MM.1S (cell line): ENCODE measurements at places on chromosomes 2 and 18.

DNA sequence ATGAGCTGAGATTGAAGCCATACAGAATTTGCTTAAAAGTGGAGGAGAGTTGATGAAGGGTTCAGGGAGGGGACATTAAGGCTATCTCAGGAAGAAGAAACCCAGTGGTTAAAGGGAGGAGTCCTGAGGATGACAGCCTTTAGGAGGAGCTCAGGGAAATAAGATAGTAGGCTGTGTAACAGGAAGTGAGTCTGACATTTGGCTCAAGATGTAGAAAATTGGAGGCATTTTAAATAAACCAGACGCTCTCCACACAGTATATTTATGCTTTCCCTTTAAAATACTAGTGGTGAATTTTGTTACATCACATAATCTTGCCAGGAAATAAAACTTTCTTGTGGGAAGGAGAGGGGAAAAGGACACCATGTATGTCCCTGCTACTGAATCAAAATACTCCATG, 11.6 kb downstream of the KCNH7 start:
- DNase-seq: no peak

GRCh38 chr2:136257893-136258292, 139.9 kb upstream of the CXCR4 start:
- no peak for DNase-seq

DNA sequence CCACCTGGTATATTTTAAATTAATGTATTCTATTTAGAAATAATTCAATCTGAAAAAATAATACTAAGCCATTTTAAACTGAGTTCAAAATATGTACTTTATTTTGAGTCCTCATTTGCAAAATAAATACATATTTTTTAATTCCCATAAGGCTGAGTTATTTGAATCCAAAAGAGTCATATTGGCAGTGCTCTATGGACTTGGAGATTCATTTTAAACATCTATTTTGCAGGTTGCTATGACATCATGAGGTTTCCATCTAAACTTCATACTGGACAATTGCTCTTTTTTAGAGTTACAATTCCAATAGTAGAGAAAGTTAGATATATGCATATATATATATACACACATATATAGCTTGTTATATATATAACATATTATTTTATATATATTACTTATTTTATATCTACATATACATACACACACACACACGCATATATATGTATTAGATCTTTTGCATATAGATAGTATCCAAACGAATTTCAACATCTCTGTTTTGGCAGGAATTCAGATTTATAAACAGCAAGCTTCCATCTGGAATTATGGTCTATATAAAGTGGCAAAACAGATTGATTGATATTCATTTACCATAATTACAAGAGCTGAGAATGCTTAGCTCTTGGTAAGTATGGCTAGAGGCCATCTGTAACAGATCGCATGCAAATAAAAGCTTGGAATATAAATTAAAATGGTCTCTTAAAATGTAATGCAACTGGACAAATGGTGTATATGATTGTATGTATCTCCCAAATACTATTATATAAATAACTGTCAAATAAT, 34.9 kb downstream of the NOL4 start:
- no peak for DNase-seq

GRCh38 chr18:35905436-35905835, 67.0 kb upstream of the RMP24 start:
- DNase-seq: no peak

DNA sequence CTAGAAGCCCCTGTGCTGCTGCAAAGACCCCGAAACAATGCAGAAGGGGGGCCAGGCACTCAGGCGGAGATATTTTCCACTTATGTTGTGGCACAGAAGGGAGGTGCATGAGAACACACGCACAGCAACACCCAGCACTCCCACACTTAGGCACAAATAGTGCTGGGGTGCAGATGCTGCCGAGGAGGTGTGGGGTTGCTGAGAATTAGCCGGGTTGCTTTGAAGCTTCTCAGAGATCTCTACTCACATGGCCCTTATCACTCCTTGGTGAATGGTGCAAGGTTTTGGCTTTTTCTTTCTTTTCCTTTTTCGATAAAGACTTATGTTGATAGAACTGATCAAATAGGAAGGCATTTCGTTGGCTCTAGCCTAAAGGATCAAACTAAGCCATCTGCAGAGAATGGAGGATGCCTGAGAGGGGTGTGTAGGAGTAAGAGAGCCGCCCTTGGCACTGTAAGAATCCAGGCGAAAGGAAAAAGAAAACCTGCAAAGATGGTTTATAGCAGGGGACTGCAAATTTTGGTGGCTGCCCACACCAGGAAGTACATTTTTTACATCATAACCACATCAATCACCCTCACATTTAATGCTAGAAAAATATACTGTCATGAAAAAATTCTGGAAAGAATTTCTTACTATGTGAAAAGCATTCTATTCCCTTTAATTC, 27.9 kb upstream of the FHL2 start:
- DNase-seq: no peak

DNA sequence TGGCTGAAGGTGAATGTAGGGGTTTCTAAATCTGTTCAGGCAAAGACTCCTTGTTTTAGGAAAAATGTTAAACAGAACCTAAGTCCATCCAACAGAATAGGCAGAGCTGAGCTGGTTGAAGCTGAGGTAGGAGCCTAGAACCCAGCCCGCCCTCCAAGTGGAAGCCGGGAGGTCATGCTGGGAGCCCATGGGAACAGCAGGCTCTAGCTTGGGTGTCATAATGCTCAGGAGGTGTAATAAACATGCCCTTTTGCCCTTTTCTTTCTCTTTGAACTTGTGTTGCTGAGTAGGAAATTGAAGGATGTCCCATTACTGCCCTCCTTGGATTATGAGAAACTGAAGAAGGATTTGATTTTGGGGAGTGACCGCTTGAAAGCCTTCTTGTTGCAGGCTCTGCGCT, 60.3 kb downstream of the ARMC9 start:
- no peak for DNase-seq

GRCh38 chr2:194824450-194824849, 832.6 kb upstream of the SLC39A10 start:
- DNase-seq: no peak

DNA sequence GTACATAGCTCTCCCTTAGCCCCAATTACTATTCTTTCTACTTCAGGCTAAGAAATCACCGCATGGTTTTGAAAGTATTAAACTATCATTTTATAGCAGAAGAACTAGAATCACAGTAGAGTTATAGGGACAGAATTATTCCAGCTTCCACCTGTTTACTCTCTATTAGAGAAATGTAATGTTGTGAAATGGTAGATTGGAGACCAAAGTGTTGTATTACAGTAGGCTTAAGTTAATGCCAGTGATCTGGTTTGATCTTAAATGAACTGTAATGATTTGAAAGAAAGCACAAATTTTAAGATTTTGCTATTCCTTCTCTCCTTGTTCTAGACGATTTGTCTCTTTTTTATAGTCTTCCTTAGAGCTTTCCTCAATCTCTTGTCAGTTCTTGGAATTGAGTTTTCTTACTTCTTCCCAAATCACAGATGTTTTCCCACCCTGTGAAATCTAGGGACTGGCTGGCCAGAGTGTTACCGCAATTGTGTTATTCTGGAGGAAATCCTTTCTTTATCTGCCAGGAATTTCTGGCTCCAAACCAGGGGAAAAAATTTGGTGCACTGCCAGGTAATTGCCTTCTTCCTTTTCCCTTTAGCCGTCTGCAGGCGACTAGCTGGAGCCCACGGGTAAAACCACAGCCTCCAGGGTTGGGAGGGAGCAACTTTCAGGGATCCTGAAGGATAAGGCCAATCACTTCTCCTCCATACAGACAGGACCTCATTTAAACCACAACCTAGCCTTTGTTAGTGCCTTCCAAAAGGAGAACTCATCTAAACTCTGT, 51.7 kb downstream of the NOP58 start:
- DNase-seq: no peak

DNA sequence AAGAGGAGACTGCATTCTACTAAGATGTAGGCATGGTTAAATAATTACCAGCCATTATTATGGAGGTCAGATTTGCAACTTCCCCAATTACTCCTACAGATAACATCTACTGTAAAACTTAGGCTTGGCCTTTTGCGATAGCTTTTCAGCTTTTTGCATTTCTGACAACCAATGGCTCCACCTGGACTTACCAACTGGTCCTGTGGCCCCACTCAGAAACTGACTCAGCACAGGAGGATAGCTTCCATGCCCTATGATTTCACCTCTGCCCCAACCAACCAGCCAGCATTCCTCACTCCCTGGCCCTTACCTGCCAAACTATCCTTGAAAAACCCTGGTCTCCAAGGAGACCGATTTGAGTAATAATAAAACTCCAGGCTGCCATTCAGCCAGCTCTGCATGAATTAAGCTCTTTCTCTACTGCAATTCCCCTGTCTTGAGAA, 28.2 kb downstream of the TUBB6 start:
- no peak for DNase-seq
